Islet precursor cell (in vitro differentiated cells): ENCODE measurements at places on chromosomes 12 and 14.

DNA sequence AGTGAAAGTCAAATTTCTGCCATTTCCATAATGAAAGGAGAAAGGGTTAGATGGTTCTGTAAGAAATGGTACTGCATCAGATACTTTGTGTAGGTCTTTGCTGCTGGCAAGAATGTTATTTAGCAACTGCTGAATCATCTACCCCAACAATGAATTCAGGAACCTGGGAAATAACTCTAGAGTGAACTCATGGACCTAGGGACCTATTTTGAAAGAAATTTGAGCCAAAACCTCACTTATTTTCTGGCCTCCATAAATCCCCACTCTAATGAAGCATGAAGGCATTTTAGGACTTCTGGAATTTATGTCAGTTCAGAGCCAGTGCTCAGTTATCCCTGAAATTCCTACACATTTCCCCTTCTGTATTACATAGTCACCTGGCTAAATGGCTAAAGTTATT is 50.9 kb upstream of the CPNE8 start:
- no peak for DNase-seq

- no peak for DNase-seq
Observed at GRCh38 chr12:80422550-80422949, 21.5 kb upstream of the PTPRQ start.

GRCh38 chr12:30970559-30971197 is 44.1 kb downstream of the TSPAN11 start:
- peak; percentile 89 for DNase-seq

DNA sequence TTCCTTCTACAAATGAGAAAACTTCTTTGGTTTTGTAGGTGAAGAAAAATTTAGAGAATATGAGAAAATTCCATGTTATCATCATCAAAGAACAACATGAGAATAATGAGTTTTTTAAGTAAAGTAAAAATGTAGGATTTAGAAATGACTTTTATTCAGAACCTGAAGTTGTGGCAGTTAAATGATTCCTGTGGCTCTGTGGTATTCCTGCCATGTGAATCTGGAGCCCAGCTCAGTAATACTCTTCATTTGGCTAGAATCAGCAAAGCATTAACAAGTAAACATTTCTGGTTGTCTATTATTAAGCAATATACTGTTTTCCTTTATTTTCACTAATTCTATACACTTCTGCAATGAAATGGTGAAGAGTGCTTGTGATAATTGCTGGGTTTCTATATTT is 95.6 kb upstream of the E2F7 start:
- DNase-seq, result no peak

DNA sequence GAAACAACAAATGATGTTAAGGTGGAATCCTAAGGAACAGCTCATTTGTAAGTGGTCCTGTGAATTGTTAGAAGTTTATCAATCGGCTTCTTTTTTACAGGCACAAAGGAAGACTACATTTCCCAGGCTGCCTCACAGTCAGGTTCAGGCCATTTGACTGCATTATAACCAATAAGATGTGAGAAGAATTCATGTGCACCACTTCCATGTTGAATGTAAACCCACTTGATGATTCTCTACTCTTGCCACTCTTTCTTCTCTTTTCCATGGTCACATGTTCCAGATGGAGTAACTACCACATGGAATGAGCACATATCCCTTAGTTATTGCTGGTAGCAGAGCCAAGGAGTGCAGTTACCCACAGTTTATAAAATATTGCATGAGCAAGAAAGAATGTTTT is 67.1 kb upstream of the GZMB start:
- no peak for DNase-seq

DNA sequence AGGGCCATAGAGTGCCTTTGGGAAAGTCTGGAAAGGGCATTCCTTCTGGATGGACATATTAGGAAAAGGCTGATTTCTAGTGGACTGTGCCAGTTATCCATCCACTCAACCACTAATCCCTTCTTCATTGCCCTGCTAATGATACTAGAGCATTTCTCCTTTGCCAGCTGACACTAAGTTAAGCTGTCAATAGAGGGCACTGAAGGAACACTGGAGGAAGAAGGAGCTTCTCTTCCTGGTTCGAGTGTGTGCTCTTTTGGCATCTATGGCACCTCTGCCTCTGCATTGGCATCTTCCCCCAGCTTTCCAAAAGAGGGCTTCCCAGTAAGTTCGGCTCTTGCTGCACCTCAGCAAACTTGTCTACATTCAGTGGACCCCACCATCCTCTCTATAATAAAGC is 165.4 kb downstream of the DERA start:
- no peak for DNase-seq

- peak; percentile 64 for DNase-seq
Observed at GRCh38 chr12:52050116-52050757, 1.0 kb upstream of the NR4A1 start.

- DNase-seq, result no peak
Observed at GRCh38 chr12:93322784-93323183, 54.9 kb upstream of the NUDT4 start.

GRCh38 chr12:45406988-45407850 is 191.3 kb downstream of the ANO6 start:
- no peak for DNase-seq

GRCh38 chr12:7354529-7354928 is 50.7 kb downstream of the ACSM4 start:
- DNase-seq, result no peak

GRCh38 chr12:69055280-69055679 is 122.3 kb upstream of the CPM start:
- DNase-seq, result no peak

DNA sequence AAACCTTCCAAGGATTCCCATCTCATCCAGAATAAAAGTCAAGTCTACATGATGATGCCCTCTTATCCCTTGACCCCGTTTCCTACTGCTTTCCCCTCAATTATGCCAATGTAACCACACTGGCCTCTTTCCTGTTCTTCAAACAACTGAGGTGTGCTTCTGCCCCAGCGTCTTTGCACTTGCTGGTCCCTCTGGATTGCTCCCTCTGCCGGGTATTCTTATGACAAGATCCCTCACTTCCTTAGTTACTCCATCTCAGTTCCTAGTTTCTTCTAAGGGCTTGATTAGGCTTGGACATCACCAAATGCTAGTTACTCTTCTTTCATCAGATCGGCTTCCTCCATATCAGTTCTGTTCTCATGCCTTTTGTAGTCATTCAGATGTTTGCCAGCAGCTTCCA is 32.7 kb upstream of the PELI2 start:
- DNase-seq, result no peak

GRCh38 chr12:78977304-78977867 is 112.8 kb downstream of the SYT1 start:
- no peak for DNase-seq

DNA sequence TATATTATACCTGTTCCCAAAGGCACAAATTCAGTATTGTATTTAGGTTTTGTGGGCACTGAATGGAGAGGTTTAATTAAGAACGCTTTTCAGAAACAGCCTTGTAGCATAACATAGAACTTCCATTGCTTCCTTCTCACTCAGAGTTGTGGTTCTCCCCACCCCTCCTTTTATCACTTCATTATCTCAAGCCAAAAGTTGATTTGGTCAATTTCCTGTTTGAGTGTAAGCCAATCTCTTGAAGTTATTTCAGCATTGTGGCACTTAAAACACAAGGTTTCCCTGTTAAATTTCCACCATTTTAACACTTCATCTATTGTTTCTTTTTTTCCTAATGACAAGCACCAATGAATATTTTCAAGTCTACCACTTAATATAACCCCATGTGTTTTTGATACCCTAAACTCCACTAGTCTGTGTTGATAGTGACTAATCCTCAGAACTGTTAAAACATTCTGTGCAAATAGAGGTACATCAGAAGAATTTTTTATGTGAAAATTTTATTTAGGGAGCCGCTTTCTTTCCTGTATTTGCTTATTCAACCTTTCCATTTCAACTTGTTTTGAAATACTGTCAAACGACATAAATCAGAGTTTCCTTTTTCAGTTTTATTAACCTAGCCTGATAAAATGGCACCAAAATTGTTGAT is 340.1 kb downstream of the BCAT1 start:
- no peak for DNase-seq

GRCh38 chr12:4271717-4272423 is 1.7 kb upstream of the CCND2 start:
- peak; percentile 75 for DNase-seq

GRCh38 chr12:13444076-13444475 is 247.6 kb downstream of the EMP1 start:
- no peak for DNase-seq

DNA sequence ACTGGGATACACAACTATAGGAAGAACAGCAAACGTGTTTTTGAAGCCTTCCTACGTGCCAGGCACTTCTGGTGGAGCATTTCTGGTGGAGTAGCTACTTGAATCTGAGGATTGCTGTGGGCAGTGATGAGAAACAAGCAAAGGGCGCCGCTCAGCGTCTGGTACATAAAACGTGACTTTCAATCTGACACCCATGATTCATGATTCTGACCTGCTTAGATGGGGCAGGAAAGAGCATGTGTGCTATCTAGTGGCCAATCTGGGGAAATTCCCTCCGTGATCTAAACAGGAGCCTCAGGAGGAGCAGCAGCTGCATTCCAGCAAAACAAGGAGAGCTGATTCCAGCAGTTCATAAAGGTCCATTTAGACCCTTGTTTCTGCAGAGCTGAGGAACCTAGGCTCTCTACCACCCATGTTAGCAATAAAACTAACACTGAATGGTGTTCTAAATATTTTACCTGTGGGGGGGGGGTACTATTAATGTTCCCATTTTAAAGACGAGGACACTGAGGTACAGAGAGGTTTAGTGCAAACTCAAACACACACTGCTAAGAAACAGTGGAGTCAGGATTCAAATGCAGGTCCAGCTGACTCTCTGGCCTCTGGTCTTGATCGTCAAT is 37.8 kb downstream of the PAH start:
- DNase-seq, result peak; percentile 93

GRCh38 chr14:49733836-49734235 is 34.1 kb upstream of the KLHDC2 start:
- no peak for DNase-seq

DNA sequence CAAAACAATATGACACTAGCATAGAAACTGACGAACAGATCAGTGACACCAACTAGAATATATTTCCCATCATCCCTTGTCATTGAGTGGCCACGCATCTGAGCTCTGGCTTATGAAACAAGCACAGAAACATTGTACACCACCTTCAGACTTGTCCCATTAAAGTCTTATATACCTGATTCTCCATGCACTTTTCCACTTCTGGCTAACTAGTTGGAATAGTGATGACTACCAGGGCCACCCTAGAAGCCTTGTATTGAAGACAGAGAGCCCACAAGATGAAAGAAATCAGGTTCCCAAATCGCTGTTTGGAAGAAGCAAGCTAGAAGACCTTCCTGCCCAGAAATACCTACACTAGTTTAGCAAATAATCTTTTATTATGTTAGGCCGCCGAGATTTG is 99.7 kb upstream of the PPM1H start:
- DNase-seq, result no peak

DNA sequence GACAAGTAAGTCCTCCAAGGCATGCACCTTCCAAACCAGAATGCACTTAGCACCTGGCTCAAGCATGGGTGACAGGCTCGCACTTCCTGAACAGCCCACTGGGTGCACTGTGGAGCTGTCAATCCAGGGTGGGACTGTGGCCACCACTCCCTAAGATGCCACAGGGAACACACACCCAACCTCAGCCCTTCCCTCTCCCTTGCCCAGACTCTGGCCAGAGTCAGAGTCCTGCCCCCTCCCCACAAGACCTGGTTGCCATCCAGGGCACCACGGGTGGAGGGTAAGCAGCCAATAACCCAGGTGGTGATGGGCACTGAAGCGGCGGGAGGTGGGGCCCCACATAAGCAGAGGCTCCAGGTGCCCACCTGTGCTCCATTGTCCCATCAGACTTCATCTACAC is 160.6 kb downstream of the MYRFL start:
- peak; percentile 67 for DNase-seq

- no peak for DNase-seq
Observed at GRCh38 chr12:79997096-79997791, 62.3 kb upstream of the PPP1R12A start.

GRCh38 chr14:66228267-66228970 is 257.8 kb upstream of the CCDC196 start:
- DNase-seq, result no peak

GRCh38 chr14:104659764-104660523 is 29.5 kb upstream of the INF2 start:
- DNase-seq, result no peak

DNA sequence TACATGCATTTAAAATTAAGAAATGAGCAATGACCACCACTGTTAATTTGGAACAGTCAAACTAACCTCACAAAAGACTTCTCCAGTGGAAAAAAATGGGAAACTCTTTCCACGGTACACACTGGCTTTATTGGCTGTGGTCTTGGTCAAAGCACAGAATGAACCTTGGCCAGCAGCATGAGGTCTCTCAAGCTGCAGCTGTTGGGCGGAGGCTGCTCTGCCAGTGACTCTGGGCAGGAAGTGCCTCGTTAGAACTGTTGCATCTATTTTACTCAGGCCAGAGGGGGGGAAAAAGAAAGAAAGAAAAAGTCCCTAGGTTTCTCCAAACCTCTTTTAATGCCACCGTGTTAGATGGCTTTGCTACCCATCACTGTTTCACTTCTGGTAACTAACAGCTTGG is 279.8 kb upstream of the DIO2 start:
- DNase-seq, result no peak

DNA sequence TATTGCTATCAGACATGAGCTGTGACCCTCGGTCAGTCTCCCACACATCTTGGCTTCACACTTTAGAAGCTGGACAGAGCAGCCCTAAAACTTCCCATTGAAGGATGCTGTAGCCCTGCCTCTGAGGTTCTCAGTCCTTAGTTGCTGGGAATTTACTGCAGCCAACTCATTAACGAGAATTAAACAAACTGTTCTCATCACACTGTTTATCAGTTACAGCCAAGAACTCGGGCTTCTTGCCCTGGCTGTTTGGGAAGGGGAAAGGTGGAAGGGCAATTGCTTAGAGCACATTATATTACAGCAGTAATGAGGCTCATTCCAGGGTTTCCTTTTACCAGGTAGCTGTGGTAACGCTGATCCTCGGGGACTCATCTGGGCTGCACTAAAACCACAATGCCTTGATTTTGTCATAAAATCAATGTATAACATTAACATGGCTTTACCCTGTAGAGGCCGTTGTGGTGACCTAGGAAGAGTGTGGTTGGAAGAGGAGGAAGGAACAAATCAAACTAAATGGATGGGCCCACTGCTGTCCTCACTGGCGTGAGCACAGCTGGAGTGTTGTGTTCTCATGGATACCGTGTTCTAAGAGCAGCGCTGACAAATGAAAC is 87.1 kb downstream of the GPR135 start:
- no peak for DNase-seq

GRCh38 chr14:63478010-63478409 is 65.2 kb downstream of the PPP2R5E start:
- DNase-seq, result no peak

DNA sequence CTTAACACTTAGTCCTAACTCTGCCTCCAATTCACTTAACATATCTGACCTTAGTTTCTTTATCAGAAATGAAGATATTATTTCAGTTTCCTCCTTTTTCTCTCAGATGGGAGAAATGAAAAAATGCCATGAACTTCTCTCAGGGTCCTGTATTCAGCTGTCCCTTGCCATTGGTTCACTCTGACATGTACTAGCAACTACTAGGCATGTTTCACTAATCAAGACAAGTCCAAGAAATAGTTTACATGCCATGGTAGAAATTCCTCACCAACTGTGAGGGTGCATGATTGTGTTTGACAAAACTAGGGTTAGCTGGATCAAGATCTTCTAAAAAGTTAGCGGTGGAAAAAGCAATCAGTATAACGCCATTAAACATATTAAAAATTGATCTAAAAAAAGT is 7.0 kb upstream of the ATXN7L3B start:
- no peak for DNase-seq
